Stimulated activated CD8-positive, alpha-beta memory T cell treated with anti-CD3 and anti-CD28 coated beads, Interleukin-15, amount 100 ng/mL, for 24 hours (primary cell): ENCODE measurements at places on chromosomes 12 and 14.

GRCh38 chr12:122942637-122943036, 23.6 kb downstream of the ABCB9 start:
- DNase-seq, result no peak

DNA sequence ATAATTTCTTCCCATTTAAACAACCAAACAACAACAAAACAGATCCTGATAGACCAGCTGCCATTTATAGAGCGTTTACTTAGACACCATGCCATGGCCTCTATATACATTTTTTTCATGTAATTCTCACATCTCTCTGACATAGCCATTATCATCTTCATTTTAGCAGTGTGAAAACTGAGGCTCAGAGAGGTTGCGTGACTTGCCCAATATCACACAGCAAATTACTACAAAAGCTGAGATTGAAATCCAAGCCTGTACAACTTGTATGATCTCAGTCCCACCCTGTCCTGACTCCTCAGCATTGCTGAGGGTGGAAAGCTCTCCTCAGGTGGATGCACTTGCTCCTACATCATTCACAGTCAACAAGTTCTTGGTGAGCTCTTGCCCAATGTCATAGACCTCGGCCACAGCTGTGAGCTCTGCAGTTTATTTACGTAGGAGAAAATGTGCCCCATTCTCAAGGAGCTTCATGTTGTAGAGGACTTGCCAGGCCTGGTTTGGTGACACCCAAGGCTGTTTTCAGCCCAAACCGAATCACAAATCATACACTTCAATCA, 55.5 kb downstream of the CRACR2A start:
- DNase-seq, result no peak

- no peak for DNase-seq
Observed at GRCh38 chr12:39788239-39788638, 168.6 kb upstream of the ABCD2 start.

GRCh38 chr12:42086031-42086430, 58.6 kb downstream of the GXYLT1 start:
- DNase-seq, result no peak

DNA sequence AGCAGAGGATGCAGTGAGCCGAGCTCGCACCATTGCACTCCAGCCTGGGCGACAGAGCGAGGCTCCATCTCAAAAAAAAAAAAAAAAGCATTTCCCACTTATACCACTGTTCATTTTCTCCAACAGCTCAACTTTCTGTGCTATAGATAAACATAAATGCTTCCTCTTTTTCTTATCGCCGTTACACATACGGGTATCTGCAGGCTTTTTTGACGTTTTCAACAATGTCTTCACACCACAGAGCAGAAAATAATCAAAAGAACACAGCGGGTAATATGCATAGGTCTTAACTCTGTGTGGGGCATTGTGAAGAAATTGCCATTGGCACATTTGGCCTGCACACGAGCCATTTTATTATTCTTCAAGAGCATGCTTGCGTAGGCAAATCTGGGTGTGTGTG, 86.4 kb downstream of the CAPZA3 start:
- DNase-seq, result no peak

- DNase-seq, result no peak
Observed at GRCh38 chr14:96385385-96385784, 6.5 kb upstream of the AK7 start.
